ENCODE measurements at places on chromosomes 2 and 18. TPM values are rescaled to one million over a fixed set of nuclear protein-coding genes. Genes with fewer than 3 reads are reported as not detected.

DNA sequence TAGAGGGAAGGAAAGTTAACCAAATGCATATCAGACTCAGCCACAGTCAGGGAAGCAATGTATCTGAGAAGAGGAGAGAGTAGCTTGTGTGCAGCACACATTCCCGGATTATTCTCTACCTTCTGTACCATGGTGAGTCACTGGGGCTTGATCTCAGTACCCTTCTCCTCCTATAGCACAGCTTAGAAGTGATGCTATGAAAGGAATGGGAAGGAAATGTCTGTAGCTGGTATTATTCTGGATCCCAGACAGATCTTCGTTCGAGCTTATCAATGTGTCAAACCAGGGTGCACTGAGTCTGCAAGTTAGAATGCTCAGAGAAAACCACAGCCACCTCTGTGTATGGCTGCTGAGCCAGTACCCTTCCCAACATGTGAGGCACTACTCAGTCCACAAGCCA lies 88.0 kb upstream of the NFU1 start:
- peaks cover 52% of the 10 kb centered on the region for H3K36me3 ChIP-seq
- no peaks in the 10 kb centered on the region for H3K27me3 ChIP-seq
- no peaks in the 10 kb centered on the region for H3K4me1 ChIP-seq
- H3K4me3 ChIP-seq: no peak overlapping the region
- no peak overlapping the region for H3K27ac ChIP-seq
- DNase-seq: no peak

DNA sequence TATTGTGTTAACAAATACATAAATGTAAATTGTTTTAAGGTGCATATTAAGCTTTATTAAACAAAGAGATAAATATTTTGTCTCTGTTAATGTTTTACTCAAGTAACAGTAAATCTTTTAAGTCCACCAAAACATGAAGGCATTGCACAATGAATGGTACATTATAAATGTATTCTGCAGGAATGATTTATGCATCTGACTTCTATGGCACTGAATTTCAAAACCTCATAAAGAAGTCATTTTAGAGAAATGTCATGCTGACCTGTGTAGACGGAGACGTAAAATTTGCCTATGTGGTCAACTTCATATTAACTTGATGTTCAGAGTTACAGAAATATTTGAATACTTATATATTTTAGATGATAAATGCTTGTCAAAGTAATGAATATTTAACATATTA lies 194.7 kb downstream of the BABAM2 start:
- no peaks in the 10 kb centered on the region for H3K36me3 ChIP-seq
- no peak overlapping the region for H3K4me3 ChIP-seq
- H3K27me3 ChIP-seq: no peaks in the 10 kb centered on the region
- peaks cover 20% of the 10 kb centered on the region for H3K4me1 ChIP-seq
- no peak for DNase-seq

DNA sequence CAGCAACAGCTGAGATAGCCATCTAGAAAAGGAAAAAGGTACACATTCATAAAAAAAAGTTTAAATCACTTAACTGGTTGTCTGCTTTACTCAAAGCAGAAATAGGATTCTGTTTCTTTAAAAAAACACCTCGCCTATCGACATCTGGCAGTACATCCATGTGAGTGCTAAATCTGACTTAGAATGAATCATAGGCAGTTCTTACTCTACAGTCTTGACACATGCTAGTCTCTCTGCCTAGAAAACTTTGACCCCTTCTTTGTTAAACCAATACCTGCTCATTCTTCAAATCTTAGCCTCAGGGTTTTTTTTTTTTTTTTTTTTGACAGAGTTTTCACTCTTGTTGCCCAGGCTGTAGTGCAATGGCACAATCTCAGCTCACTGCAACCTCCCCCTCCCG lies 37.1 kb upstream of the GPR75 start:
- no peaks in the 10 kb centered on the region for H3K4me1 ChIP-seq
- H3K4me3 ChIP-seq: no peak overlapping the region
- no peak overlapping the region for H3K27ac ChIP-seq
- DNase-seq: no peak
- H3K27me3 ChIP-seq: no peaks in the 10 kb centered on the region
- H3K36me3 ChIP-seq: peaks cover 50% of the 10 kb centered on the region

DNA sequence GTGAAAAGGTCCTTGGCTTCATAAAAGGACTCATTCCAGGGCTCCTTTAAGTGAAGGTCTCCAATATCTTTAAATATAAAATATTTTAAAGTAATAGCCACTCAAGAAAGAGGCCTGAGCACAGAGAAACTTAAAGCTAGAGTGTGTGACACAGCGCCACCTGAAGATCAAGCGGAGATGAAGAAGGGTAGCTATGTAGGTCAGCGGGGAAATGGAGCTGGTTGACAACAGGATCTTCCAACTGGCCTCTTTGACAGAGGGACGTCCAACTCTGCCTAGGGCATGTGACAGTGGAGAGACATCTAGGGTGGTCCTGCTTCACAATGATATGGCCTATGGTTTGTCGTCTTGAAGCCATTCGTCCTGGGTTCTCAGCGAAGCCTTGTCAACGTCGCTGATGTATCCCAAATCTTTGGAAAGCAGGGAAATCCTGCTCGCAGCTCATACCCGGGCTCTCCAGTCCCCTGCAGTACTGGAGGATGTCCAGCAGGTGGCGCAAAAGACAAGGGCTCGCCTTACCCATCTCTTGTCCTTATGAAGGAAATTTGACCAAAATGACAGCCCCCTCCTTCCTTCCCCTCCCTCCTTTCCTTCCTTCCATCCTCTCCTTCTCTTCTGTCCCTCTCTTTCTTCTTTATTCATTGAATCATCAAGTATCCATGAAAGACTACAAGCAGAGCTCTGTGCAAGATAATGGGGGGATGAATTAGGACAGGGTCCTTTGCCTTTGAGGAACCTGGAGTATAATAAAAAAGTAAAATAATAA lies 59.6 kb downstream of the LONRF2 start:
- H3K27ac ChIP-seq: no peak overlapping the region
- no peaks in the 10 kb centered on the region for H3K36me3 ChIP-seq
- no peak overlapping the region for H3K4me3 ChIP-seq
- DNase-seq: peak; percentile 79

DNA sequence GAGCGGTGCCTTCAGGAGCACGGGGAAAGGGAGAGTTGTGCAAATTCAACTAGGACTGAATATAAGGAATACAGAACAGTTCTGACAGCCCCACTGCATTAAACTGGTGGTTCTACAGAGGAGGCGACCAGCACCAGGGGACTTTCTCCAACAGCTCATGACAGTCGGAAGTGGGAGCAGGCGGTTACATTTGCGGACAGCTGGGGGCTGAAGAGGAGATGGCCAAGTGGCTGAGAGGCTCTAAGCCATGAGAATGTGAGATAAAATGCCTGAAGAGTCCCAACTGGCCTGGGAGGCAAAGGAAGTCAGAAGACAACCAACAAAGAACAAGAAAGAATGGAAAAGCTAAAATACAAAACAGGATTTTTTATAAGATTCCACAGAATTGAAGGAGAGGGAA lies 141.3 kb downstream of the L3MBTL4 start:
- H3K27ac ChIP-seq: no peak overlapping the region
- H3K27me3 ChIP-seq: peaks cover 10% of the 10 kb centered on the region
- H3K36me3 ChIP-seq: no peaks in the 10 kb centered on the region
- H3K4me3 ChIP-seq: no peak overlapping the region
- DNase-seq: no peak

GRCh38 chr2:162967811-162968210 lies 129.2 kb upstream of the KCNH7 start:
- H3K4me3 ChIP-seq: no peak overlapping the region
- no peaks in the 10 kb centered on the region for H3K27me3 ChIP-seq
- no peaks in the 10 kb centered on the region for H3K4me1 ChIP-seq
- H3K27ac ChIP-seq: no peak overlapping the region

- H3K4me3 ChIP-seq: peak overlapping the region; percentile 62
- peaks cover 25% of the 10 kb centered on the region for H3K4me1 ChIP-seq
- H3K27ac ChIP-seq: no peak overlapping the region
- peaks cover 3% of the 10 kb centered on the region for H3K36me3 ChIP-seq
These were observed 6.1 kb upstream of the PAX3 start for GRCh38 chr2:222304737-222305515.

DNA sequence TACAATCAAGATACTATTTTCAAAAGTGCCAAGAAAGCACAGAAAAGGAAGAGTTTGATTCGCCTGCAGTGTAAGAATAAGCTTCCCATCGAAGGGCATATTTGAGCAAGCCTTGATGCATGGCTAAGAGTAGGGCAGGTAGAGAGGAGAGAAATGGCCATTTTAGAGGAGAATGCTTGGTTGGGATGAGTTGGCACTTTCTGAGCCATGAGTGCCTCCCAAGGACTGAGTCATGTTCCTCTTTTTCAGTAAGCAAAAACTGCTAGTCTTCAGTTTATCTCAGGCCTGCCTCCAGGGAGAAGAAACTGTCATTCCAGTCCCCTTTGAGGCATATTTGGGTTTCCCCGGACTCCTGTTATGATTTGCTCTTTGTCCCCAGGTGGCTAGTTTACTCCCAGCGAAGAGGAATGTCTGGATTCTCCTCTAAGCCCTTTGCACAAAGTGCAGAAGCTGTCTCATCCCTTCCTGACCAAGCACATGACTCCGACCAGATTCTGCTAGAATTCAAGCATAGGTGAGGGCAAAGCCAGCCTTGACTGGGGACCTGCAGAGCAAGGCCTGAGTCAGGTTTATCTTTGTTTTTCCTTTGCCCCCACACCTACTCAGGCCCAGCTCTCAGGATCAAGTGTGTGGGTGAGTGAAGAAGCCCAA lies 115.2 kb downstream of the TTC32 start:
- no peak overlapping the region for H3K27ac ChIP-seq
- H3K36me3 ChIP-seq: no peaks in the 10 kb centered on the region
- no peak for DNase-seq

DNA sequence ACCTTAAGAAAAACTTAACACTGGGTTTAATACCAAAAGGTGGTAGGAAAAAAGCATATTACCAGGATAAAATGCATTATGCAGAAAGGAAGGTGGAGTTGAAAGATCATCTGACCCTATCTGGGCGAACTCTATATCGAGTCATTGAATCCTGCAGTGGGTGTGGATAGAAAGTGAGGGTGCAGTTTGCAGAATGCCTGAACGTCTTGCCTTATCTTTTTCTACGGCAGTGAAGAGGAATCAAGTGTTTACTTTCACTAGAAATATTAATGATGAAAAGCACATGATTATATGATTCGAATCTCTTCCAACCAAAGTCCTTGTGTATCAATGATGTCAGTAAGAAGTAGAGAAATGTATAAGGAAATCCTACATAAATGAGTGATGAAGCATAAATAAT lies 4.3 kb upstream of the CAVIN2 start:
- no peak overlapping the region for H3K27ac ChIP-seq
- DNase-seq: no peak
- H3K4me3 ChIP-seq: no peak overlapping the region
- H3K36me3 ChIP-seq: no peaks in the 10 kb centered on the region

ANKZF1 gene
- 166 TPM for total RNA-seq

CYP27C1 gene
- total RNA-seq: not detected

ANKRD62 gene
- not detected for total RNA-seq

Measured in activated CD4-positive, alpha-beta T cell treated with anti-CD3 and anti-CD28 coated beads for 36 hours (primary cell).